IMR-90 (cell line): ENCODE measurements at places on chromosomes 3 and 15. TPM values are rescaled to one million over a fixed set of nuclear protein-coding genes. Genes with fewer than 3 reads are reported as not detected.

The LRRK1 gene
- 1.9 and 3.0 TPM in 2 replicates for total RNA-seq

The GNAT1 gene
- total RNA-seq, result not detected in 2 replicates

The ROPN1 gene
- 0.18 TPM in 1 of 2 replicates, not detected in the other for total RNA-seq

The STX19 gene
- total RNA-seq, result not detected in 2 replicates

The CPA3 gene
- 0.28 TPM in 1 of 2 replicates, not detected in the other for total RNA-seq

The RPUSD2 gene
- 11.9 and 13.4 TPM in 2 replicates for total RNA-seq

The WDR49 gene
- total RNA-seq, result not detected in 2 replicates

The SCN11A gene
- total RNA-seq, result under 0.01 TPM in 1 of 2 replicates, not detected in the other

The REC114 gene
- total RNA-seq, result not detected in 2 replicates

The TRPM1 gene
- total RNA-seq, result 0.28 TPM in 1 of 2 replicates, not detected in the other

The FMN1 gene
- 17.6 and 29.4 TPM in 2 replicates for total RNA-seq

The RTP1 gene
- total RNA-seq, result not detected in 2 replicates

The ZNF860 gene
- 0.18 and 0.56 TPM in 2 replicates for total RNA-seq
